ENCODE measurements at places on chromosomes 2 and 18.

GRCh38 chr2:205011031-205011430 is 465.8 kb downstream of the PARD3B start:
- no peak for DNase-seq

DNA sequence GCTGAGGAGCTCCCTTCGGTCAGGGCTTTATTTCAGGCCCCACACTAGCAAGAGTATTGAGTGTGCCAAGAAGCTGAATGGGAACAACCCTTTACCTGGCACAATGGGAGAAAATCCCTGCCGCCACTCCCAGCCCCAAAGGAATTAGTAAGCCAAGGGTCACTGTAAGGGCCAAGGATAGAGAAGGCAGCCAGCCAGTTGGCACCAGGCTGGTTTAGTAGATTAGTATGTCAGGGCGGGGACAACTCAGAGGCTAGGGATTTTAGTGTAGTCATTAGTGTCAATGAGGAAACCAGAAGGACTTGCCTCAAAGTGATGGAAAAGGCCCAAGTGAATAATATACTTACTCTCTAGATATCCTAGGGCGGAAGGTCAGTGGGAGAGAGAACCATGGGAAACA is 34.9 kb upstream of the CYP26B1 start:
- no peak for DNase-seq

DNA sequence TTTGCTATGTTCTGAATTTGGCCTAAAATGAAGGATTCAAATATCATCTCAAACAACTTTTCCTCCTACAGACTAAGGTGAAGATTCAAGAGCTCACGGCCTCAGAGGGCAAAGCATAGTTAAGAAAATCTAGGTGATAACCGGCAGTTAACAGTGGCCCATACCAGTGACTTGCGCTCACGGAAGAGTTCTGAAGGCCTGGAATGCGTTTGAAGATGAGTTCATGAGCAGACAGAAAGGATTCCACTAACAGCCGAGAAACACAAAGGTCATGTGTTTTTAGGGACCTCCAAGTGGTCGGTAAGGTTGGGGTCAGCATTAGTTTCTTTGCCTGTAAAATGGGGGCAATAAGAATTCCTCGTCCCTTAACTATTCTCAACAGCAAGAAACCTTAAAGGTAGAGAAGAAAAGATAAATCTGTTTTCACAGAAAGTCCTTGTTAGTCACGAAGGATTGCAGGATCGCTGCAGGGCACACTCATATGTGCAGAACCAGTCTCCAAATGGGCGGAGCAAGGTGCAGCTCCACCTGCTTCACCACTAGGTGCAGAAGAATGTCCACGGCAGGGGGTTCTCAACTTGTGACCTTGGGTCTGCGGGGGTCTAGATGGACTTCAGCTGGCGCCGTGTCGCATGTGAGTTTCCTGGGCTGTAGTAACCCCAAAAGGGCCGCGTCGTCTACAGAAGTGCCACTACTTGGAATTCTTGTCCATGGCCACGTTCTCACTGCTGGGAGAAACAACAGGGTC is 708 bp upstream of the RPIA start:
- no peak for DNase-seq

- no peak for DNase-seq
Observed at GRCh38 chr2:207107551-207107950, 58.2 kb downstream of the KLF7 start.

DNA sequence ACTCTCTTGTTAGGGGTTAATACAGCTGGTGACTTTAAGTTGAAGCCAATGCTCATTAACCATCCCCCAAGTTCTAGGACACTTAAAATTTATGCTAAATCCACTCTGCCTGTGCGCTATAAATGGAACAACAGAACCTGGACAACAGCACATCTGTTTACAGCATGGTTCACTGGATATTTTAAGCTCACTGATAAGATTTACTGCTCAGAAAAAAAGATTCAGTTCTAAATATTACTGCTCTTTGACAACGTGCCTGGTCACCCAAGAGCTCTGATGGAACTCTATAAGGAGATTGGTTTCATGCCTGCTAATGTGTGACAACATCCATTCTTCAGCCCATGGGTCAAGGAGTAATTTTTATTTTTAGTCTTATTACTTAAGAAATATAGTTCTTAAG is 27.5 kb downstream of the RNF103 start:
- no peak for DNase-seq

GRCh38 chr2:132484144-132484543 is 67.5 kb downstream of the GPR39 start:
- DNase-seq, result no peak

GRCh38 chr2:63652652-63652985 is 63.9 kb downstream of the MDH1 start:
- DNase-seq, result no peak

GRCh38 chr2:98277162-98277859 is 68.9 kb upstream of the CNGA3 start:
- no peak for DNase-seq

DNA sequence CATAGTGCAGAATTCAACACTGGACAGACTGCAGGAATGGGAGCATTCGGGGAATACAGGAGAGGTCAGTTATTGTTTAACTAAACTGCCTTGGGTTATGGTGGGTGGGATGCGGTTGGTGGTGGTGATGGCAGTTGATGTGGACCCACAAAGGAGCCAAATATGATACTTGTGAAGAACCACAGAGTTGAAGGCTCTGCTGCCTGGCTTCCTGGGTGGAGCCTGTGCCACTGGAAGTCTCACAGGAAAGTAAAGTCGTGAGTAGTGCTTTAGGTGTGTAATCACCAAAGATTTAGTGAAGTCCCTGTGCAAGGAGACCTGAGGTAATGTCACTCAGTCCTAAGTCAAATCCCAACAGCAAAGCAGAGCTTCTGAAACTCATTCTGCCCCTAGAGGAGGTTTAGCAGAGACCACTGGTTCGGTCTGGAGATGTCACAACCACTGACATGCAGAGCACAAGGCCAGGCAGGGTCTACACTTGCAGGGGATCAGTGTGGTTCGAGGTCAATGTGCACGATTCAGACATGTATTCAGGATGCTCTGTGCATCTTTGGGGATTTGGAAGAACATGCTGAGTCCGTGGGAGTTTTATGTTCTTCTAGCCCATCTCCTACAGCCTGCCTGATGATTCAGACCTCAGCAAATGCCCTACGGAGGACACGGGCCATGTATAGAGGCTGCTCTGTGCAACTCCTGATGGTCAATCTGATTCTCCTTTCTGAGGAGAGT is 1150.9 kb downstream of the RPIA start:
- no peak for DNase-seq

DNA sequence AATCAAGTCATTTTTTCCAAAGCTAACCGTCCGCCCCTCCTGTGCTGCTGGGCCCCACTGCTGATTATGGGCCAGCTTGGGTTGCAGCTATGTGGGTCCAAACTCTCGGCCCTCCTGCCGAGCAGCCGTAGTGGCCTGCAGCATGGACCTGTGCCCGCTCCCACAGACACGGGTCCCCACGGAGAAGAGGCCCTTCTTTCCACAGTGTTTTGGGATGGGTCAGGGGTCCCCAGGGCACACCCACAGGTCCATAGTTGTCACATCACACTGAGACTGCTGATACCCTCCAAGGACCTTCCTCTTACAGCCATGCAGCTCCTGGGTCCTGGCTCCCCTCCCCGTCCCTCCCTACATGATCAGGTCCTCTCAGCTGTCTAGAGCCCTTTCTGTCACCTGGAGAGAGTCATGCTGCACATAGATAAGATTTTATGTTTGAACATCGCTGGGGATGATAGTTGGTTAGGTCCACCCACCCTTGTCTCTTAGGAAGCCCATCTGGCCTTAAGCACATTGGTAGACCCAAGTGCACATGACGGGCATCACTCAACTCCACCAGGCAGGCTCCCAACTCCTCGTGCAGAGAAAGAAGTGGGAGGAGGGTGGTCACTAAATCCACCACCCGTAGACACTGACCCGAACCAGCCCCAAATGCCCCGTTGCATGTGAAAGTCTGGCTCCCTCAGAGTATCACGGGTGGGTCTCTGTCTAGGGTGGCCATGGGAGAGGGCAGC is 17.5 kb downstream of the GPR55 start:
- DNase-seq, result no peak

DNA sequence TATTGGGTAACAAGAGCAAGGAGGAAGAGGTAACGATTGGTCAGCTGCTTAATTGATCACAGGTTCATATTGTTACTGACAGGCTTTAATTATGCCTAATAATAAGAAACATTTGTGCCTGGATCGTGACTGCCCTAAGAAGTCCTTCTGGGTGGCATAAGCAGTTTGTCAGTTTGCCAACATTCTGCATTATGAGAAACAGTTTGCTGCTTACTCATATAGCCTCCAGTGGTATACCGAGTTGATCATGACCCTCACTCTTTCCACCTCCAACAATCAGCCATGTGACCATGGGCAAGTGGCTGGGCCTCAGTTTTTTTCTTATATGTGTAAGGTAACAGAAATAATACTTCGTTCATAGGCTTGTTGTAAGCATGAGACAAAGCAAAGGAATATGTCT is 96.6 kb upstream of the CABLES1 start:
- DNase-seq, result no peak

- DNase-seq, result no peak
Observed at GRCh38 chr2:37802899-37803379, 122.1 kb upstream of the RMDN2 start.

GRCh38 chr2:54814389-54815147 is 91.1 kb downstream of the EML6 start:
- no peak for DNase-seq

DNA sequence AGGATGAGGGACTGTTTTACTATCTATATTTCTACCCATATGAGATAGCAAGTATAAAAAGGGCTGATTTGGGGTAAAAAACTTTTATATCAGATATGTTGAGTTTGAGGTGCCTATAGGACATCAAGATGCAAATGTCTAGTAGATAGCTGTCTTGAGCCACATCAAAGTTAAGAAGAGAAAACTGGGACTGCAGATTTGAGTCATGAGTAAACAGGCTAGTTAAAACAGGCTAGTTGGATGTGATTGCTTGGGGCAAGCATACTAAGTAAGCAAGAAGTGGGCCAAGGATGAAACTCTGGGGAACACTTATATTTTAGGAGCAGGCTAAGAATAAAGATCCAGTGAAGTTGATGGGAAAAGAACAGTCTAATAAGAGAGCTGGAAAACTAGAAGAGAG is 2.8 kb upstream of the SCRN3 start:
- no peak for DNase-seq

DNA sequence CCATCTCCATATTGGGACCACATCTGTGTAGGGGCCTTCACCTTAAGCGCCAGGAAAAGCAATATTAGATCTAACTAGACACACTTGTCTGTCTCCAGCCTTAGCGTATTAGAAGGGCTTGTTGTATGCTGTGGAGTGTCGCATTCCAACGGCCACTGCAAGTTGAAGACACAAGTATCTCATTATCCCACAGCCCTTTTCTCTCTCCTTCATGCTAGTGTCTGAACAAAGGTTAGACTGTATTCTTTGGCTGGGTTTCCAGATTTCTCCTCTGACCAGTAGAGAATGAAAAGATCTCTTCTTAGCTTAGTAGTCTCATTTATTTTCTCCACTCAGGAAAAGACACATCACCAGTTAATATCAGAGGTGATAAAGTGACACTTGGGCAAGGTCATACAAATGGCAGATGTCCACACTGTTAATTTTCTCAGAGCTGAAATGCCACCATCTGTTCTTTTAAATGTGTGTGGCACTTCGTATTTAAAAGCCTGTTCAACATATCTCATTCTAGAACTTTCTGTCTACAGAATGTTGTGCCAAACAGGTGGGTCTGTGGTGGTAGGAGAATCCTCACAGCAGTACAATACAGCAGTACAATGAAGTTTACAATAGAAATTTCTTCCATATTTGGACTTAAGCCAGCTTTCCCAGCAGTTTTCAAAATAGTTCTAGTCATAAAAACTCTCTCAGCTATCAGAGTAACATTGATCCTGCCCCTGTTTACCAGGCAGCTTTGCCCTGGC is 94.0 kb upstream of the ITGA6 start:
- DNase-seq, result no peak

- no peak for DNase-seq
Observed at GRCh38 chr18:14941256-14941655, 193.3 kb downstream of the ANKRD30B start.

DNA sequence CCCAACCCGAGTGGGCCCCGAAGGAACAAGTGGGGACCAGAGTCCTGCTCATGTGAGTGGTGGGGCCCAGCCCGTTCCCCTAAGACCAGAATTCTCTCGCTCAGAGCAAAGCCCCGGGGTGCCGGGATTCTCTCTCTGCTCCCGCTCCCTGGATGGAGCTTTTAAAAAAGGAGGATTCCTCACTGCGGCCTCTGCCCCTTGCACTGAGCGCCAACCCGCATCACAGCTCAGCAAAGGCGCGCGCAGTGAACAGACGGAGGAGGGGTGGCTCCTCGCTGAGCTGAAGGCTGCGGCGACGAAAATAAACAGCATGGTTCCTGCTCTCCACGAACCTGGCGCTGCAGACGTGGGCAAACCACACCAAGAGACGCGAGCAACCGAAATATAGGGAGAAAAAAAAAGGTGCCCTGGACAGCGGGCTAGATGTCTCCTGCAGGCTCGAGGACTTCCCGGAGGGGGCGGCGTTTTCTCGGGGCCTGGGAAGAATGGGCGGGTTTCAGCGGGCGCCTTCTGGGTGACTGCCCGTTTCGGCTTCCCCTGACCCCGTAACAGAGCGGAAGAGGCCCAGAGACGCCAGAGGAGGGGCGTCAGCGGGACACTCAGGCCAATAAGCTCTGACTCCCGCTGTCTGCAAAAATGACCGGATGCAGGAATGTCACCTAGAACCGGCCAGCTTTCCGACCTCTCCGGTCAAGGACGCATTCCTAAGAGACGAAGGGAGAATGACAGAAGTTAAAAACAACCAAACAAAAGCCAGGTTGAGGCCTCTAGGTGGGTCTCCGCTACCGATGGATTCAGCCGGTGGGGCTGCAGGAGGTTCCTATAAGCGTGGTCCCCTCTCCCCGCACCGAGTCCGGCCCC is 819 bp upstream of the KLF11 start:
- peak; percentile 43 for DNase-seq

- DNase-seq, result no peak
Observed at GRCh38 chr2:84293791-84294380, 165.2 kb downstream of the SUCLG1 start.

DNA sequence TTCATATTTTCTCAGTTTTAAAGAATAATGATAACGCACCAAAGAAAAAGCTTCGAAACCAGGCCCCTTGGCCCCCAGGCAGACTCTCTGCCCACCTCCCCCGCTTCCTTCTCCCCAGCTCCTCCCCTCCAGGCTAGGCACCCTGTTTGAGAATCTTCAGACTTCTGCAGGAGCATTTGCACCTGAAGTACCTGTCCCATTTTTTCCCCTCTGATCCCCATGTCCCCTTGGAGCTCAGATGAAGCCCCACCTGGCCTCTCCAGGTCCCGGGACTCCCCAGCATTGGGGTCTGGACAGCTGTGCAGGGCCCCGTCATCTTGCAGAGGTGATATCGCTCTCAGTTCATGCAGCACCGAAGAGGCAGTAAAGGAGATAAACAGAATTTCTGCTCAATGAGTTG is 35.5 kb upstream of the KLHL29 start:
- no peak for DNase-seq
